ENCODE measurements at places on chromosomes 16 and 17.

DNA sequence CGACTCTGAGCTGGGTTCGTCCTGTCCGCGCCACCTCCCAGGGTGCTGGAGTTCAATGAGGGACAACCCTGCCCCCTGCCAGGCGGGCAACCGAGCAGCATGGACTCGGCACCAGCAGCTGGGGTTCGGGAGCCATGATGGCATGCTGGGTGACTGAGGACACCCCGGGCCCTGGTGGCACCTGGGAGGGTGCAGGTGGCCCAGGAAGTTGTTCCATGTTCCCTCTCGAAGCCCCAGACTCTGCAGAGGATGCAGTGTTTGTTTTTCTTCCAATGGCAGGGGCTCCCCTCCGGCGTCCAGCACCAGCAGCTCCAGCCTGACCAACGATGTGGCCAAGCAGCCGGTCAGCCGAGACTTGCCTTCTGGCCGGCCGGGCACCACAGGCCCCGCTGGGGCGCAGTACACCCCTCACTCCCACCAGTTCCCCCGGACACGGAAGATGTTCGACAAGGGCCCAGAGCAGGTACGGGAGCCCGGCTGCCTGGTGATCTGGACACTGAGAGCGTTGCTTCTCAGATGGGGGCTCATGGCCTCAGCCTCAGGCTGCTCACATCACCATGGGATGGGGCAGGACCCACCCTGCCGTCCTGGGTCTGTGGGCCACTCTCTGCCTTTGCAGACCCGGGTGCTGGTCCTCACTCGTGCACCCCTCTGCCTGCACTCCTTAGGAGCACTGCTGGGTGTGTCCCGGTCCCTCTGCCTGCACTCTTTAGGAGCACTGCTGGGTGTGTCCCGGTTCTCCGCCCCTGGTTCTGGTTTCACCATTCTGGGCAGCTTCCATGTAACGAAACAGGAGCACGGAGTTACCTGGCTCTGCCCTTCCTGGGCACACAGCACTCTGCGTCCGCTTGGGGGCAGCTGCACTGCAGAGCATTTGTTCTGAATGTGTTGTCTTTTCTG is 68.2 kb upstream of the CHMP6 start:
- DNase-seq: no peak

DNA sequence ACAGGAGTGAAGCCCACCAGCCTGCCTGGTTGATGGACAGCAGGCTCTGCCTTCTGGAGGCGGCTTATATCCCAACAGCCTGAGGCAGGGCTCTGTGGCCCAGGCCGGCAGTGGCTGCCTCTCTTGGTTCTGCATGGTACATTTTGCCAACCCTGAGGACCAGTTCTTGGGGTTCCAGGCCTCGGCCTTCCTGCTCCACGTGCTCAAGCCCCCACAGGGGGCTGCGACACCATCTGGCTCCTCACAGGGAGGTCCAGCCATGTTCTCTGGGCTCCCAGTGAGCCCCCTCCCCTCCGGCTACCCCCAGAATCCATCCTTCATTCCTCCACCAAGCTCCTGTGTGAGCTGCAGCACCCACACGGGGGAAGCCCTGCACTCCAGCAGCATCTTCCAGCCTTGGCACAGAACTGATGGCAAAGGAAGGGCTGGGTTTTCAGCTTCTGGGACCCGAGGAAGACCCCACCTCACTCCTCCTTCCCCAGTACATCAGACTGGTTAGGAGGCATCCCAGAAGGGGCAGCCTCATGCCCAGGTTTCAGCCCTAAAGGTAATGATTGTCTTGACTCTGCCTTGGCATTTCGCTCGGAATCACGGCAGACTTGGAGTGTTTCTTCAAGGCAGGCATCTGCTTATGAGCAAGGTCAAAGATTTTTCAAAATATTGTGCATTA is 231.2 kb downstream of the CPPED1 start:
- DNase-seq: no peak

DNA sequence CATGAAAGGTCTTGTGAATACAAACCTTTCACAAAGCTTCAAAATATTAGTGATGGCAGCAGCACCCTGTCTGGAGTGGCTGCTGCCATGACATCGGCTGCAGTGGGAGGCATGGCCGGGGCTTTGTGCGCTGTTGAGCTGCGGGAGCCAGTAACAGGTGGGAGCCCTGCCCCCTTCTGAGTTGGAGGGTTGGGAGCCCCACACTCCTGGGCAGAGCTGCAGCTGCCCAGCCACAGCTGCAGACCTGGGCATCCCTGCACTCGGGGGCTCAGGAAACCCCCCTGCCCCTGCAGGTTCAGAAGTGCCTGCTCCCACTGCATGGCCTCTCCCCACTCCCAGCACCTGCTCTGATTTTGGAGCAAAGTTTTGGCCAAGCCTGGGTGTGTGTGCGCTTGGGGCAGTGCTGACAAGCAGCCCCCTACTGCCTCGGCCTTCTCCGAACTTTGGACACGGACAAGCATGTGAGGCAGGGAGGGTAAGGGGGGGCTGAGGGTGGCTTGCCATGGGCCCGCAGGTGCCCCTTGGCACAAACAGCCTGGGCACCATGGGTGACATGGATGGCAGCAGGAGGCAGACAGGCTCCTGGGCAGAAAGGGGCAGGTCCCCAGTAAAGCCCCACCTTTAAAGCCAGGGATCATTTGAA is 42.7 kb downstream of the IST1 start:
- DNase-seq: no peak

- DNase-seq: no peak
Measured at GRCh38 chr17:81186203-81186602, 20.2 kb upstream of the AATK start.

- DNase-seq: no peak
Measured at GRCh38 chr16:67112591-67113399, 3.1 kb downstream of the PHAF1 start.

DNA sequence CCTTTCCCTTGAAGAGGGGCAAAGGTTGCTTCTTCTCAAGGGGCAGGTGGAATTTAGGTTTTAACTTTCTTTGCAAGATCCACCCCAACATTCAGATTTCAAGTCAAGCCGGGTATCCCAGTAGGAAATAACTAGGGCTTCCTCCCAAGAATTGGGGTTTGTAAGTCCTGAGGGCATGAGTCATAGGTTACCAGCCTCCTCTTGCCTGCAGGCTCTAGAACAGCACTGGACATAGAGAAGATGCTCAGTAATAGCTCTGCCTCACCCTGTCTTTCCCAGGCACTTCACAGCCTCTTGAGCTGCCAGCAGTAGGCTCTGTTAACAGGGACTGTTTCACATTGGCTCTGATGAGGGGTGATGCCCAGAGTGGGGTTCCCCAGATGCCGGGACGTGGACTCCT is 35.8 kb upstream of the ZFP90 start:
- no peak for DNase-seq

DNA sequence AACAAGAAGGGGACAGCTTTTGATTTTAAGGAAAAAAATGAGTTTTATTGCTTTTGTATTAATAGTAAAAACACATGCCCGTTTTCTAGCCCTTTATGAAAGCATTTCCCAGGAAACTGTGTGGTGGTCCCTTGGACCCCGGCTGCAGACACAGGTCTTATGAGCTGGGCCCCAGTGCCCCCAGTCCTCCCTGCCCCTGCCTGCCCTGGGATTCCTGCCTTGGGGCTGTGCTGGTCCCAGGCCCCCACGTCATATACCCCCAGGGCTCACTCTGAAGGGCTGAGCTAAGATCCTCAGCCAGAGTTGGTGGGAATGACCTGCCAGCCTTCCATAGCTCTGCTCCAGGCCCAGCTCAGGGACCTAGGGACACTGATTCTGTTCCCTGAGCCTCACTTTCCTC is 30.8 kb downstream of the GINS2 start:
- DNase-seq: no peak

DNA sequence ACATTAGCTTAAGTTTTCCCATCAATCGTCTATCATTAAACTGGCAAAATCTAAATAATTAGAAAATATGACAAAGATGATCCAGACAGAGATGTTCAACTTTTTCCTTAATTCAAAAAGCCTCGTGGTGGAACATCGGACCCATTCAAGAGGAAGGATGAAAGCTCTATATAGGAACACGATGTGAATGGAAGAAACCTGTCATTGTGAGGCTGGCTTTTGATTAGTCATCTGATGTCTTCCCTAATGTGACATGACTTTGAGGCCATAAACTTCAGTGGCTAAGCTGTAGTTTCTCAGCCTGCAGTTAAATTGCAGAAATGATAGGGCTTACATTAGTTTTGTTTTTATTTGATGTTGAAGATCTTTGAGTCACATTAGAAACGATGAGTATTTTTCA is 1.0 kb downstream of the AMZ2 start:
- no peak for DNase-seq

- DNase-seq: no peak
Measured at GRCh38 chr17:5793899-5794298, 209.6 kb upstream of the NLRP1 start.

DNA sequence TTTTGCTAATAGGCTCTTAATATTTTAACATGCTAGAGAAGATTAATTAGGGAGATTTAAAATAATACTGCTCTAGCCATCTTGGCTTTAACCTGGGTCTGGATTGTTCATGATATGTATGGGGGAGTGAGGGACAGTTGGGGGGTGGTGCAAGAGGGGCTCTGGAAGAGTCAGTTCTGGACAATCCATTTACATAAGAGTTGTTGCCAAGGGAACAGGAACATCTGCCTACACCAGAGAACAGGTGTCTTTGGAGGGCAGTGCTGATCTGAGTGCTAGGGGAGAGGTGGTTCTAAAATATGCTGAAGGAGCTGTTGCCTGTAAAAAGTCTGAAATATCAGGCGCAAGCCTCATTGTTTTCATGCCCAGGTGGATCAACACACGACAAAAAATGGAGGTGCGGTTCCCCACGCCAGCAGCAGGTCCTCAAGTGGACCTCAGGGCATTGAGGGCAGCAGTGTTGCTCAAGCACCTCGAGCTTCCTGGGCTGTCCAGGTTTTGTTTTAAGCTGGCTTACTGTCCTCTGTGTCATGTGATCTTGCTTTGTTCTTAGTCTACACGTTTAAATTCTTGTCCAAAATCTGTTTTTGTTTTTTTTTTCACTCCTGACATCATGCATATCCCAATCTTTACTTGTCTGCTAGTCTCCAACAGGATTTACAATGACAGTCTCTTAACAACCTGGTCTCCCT is 25.4 kb upstream of the WSB1 start:
- DNase-seq: no peak

- no peak for DNase-seq
Measured at GRCh38 chr17:63309021-63309420, 137.1 kb downstream of the CYB561 start.

DNA sequence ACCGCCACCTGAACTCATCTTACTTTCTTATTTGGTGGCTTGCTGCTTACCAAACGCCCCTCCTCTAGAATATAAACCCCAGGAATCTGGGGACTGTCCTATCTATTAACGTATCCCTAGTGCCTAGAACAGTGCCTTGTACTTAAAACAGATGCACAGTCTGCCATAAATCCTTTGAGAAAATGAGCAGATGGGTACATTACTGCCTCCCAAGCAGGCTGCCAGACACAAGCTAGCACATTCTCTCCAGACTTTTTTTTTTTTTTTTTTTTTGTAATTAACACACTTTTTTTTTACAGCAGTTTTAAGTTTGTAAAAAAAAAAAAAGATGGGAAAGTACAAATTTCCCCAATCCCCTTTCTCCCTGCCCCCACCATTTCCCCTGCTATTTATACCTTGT is 57.3 kb upstream of the RPL38 start:
- DNase-seq: no peak

DNA sequence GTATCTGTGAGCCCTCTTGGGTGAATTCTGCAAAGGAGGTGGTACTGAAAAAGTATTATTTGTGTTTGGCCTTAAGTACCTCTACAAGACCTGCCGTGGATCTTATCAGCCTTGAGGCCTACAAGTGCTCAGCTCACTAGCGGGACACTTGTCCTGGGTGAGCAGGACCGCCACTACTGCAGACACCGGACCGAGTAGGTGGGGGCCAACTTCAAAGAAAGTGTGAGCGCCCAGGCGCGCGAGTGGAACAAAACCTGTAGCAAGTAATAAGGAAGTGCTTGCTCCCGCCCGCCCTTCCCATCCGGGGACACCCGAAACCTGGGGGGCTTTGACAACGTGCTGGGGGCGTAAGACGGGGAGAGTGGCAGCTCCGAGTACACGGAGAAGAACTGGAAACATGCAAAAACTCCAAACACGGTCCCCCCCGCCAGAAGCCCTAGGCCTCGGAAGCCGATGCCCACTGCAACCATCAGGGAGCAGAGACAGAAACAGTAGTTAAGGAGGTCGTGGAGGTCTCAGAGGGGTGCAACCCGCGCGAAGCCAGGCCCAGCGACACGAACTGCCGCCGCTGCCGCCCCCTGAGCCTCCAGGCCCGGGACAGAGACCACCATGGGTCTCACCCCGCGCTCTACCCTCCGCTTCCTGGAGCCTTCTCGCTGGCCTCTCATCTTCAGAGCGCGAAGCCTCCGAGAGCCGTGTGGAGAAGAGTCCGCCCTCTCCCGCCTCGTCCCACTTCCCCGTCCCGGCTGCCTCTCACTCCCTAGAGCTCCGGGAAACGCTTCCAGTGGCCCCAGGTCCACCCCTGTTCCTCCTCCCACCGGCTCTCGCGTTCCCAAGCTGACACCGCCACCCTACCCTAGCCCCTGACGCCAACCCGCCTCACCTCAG is 537 bp downstream of the CNOT1 start:
- peak; percentile 89 for DNase-seq

- DNase-seq: no peak
Measured at GRCh38 chr17:49342575-49342936, 19.5 kb downstream of the ZNF652 start.
